ENCODE measurements at places on chromosomes 6 and 20.

DNA sequence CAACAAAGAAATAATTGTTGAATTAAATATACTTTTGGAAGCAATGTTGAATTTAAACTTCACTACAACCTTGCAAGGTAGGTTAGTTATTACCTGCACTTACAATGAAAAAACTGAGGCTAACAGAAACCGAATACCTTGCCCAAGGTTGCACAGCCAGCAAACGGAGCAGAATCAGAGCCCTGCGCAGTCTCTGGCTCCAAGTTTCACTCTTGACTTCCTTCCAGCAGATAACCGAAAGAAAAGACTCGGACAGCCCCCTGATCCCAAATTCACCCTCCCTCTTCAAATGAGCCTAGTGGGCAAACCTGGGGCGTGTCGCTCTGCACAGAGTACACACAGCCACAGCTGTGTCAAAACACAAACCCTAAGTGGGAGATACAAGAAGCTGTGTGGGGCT lies 72.1 kb upstream of the FOXQ1 start:
- no peak for DNase-seq

- DNase-seq: no peak
Measured at GRCh38 chr6:16648003-16648402, 113.3 kb downstream of the ATXN1 start.

- no peak for DNase-seq
Measured at GRCh38 chr6:33075568-33076405, at the start of gene HLA-DPB1. TSS of gene HLA-DPB1 (plus strand) at chr6:33075990. CDS start at chr6:33076042, 52 bp downstream.

DNA sequence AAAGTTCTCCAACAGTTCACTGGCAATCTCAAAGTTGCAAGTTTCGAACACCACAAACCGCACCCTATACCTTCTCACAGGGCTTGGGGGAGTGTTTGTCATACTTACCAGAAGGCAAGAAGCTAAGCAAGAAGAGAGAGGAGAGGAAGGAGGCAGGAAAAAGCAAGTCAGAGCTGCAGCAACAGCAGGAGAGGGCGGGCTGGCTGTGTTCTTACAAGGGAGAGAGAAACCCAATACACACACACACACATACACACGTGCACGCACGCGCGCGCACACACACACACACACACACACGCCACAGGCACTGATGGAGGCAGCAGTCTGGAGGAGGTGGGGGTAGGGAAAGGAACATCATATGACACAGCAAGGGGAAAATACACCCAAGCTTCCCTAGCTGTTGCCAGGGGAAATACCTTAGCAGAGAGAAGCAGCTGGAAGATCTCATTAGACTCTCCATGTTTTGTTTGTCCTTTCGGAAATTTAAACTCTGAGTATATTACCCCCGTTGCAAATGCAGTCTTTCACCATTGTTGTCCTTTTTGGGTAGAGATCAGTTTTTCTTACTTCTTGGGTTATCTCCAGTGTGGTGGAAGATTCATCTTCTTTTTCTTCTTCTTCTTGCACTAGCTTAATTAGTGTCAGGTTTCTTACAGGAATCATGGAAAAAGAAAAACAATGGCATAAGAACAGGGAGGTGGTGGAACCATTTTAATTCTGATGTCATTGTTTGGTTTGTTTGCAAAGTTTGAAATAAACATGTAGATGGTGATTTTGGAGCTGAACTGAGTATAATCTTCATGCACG lies at the start of gene TXLNB:
TSS of gene TXLNB (minus strand) at position 186 of the 807 bp plus-strand sequence. CDS start 3,099 bp downstream, outside the sequence.
- peak; percentile 93 for DNase-seq

- DNase-seq: no peak
Measured at GRCh38 chr6:47729019-47729418, 30.6 kb downstream of the ADGRF4 start.

DNA sequence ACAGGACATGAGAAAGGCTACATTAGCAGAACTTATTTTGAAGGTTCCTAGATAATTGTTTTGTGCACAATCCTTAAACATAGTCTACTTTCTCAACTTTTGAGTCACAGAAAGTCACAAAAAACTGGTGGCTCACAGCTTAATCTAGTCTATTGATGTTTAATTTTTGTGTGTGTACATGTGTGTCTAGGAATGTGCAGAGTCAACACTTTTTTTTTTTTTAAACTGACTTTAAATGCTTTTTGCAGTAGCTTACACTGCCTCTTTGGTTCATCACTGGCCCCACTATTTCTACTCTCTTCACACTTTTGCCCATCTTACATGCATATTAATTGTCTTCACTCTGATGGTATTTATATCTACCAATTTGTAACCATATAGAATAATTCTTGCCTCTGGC lies 566.9 kb downstream of the BCKDHB start:
- DNase-seq: no peak

DNA sequence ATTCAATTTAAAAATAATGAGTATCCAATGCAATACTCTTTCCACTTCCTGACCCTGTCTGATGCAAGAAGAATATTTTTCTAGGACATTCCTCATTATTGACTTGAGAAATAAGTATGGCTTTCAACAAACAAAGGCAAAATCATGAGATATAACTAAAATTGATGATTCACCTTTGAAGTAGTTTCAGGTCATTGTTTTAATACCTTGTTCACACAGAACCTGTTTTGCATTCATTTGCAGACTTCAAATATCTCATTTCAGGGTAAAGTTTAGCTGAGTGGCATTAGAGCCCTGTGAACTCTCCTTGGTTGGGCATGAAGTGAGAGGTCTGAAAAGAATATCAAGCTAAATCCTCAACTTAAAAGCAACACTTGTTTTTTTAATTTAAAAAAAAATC lies 309.2 kb downstream of the NRN1 start:
- no peak for DNase-seq

DNA sequence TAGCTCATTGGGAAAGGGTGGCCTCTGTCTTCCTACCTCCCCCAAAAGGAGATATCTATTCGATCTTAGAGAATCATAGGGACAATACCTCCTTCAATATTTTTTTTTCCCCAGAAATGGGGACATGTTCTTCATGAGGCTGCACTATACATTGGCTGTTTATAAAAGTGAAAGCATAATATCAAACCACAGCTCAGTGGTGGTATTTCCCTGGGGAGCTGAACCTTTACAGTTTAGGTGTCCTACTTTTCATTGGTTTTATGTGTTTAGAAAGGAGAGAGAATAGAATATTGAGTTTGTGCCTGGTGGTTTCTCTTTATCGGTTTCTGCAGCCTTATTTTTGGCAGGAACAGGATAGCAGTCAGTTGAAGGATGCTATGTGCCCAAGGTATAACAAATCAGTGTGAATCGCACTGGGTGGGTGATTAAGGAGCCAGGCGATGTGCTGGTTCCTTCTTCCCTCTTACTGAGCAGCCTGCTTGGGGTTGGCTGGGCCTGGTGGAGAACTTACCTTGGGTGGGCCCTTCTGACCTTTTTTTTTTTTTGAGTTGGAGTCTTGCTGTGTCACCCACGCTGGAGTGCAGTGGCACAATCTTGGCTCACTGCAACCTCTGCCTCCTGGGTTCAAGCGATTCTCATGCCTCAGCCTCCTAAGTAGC lies 25.2 kb downstream of the UST start:
- DNase-seq: no peak

- no peak for DNase-seq
Measured at GRCh38 chr6:24397631-24398030, 5.1 kb upstream of the MRS2 start.

- DNase-seq: no peak
Measured at GRCh38 chr20:63291811-63292210, 1.2 kb upstream of the COL20A1 start.

DNA sequence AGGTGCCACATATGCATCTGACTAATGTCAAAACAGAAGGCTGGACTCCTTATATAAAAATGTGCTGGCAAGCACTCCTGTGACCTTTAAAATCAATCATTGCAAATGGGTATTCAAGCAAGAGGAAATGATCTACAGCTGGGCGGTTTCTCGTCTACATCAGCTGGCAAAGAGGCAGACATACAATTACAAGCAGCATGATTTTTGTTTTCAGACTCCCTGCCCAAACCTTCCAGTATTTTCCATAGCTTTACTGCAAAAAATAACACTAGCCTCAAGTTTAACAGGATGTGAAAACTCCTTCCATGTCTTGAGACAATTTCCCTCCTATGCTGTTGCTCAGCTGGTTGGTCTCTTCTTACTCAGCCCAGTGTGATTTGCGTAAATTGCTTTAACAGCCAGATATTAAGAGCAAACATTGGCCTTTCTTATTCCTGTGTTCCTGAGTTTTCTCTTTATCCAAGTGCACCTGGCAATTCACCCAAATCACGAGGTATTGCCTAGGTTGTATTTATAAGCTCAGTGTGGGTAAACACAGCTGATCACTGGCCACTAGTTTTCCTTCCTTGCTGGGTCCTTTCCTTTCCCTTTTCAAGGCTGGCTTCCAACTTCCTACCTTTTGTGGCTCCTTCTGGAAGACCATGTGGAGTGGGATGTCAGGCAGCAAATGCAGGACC lies 130.4 kb downstream of the MOXD1 start:
- DNase-seq: peak; percentile 11

DNA sequence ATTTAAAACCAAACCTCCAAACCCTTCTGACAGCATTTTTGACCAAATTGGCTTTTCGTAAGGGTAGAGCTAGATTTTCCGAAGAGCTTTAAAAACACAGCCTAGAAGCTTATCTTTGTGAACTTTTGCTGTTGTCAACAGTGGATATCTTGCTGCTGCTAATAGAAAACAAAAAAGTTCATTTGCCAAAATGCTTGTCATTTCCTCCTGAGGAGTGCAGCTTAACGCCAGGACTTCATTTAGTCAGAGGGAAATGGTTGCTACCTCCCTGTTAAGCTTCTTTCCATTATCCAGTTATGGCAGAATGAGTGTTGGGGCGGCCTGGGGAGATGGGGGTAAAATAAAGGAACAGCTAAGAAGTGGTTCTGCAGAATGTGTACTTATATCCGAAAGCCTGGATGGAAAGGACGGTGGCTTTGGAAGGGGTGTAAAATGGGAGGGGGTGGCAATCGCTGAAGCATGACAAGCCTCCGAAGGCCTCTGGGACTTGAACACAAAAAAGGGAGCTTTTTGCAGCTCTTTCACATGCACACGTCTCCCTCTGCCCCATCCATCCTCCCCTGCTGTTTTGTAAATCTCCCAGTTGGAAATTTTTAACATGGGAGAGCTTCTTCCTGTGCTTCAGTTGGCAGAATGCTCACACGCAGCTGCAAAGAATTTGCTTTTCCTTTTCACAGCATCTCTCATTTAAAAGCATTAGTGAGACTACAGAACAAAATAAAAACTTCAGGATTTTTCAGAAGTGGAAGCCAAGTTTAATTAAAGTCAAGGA lies 22.5 kb downstream of the JARID2 start:
- DNase-seq: peak; percentile 69

DNA sequence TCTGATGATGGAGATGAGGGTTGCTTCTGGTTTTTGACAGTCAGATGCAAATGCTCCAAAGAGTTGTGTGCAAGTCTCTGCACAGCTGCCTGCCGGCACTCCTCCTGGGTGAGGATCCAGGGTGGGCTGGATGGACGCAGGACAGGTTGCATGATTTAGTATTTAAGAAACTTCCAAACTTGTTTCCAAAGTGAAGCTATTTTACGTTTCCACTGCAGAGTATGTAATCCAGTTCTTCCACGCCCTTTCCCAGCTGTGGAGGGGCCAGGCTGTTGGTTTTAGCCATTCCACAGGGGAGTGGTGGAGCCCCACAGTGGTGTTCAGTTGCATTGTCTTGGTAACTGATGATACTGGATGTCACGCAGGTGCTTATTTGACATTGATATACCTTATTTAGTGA lies 157.3 kb downstream of the THBS2 start:
- no peak for DNase-seq

DNA sequence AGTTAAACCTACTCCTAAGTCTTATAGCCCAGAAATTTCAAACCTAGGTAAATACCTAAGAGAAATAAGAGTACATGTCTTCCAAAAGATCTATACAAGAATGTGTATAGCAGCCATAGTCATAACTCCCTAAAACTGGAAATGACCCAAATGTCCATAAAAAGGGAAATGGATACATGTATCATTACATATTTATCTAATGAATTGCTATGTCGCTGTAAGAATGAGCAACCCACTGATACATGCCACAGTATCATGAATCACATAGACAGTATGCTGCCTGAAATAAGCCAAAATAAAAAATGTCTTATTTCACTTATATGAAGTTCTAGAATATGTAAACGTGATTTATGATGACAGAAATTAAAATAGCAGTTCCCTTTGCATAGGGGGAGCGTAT lies 679.5 kb downstream of the MAFB start:
- no peak for DNase-seq

DNA sequence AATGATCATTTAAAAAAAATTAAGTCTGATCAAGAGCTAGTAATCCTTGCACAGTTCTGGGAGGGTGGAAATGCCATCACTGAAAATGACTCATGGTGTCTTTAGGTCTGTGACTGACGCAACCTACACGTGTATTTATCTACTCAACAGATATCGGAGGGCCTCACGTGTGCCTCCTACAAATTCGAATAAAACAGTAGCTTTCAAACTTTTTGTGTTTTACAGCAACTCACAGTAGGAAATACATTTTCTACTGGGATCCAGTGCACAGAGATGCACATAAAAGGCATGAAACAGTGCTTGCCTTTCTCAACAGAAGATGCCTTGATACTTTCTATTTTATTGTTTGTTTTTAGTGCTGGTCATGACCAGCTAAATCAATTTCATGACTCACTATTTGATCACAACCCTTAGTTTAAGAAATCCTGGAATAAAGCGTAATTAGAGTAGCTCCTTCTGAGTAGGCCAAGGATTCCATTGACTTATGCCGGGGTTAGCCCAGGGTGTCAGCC lies 210.0 kb upstream of the SNX9 start:
- no peak for DNase-seq

DNA sequence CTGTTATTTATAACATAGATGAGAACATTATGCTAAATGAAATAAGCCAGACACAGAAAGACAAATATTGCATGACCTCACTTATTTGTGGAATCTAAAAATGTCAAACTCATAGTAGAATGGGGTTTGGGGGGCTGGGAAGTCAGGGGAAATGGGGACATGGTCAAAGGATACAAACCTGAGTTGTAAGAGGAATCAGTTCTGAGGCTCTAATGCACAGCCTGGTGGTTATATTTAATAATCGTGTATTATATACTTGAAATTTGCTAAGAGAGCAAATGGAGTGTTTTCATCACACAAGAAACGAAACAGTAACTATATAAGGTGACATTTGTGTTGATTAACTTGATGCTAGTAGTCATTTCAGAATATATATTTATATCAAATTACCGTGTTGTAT lies 40.8 kb upstream of the GFOD1 start:
- DNase-seq: no peak

DNA sequence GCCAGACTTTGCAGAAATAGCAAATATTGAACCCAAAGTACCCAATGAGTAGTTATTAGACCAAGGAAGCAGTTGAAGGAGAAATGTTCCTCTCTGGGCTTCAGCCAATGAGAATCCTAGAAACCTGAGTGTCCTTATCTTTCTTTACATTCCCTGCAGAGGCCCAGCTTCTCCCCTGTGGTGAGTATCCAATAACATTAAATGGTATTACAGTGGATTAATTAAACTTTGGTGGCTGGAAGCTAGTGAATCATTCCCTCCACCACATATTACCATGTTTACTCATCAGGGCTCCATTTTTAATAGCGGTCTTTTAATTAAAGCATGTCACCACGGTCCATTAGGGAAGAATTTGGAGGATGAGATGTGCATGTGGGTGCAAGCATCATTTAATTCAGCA lies 74.0 kb downstream of the UNC5CL start:
- DNase-seq: no peak

Data from lung (tissue), 17 donors.